Peyer's patch (tissue), 4 donors: ENCODE measurements at places on chromosomes 13 and 19. TPM values are rescaled to one million over a fixed set of nuclear protein-coding genes. Genes with fewer than 3 reads are reported as not detected.
A peak's percentile ranks its signal among the peaks of the same experiment; 100 is the strongest.

PSG1 gene
- total RNA-seq = not detected

ZNF20 gene
- total RNA-seq = 9.5 TPM

LILRA6 gene
- not detected for total RNA-seq

NCR1 gene
- not detected for total RNA-seq

DNA sequence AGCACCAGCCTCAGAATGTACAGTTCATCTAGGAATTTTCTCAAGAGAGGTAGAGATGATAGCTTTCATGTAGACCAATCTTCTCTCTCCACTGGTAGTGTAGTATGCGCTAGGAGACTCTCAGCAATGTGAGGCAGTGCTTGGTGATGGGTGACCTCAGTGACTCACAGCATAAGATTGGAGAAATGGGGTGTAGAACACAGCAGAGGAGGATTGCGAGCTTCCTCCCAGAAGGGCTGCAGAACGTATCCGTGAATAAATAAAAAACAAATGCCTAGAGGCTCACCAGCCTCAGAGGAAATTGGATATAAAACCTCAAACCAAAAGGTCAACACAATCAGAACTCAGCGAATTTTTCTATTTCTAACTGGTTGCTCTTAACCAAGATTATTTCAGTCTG lies 182.9 kb upstream of the RXFP2 start:
- H3K27me3 ChIP-seq = no peaks in the 10 kb centered on the region
- no peak overlapping the region for H3K27ac ChIP-seq
- no peak for DNase-seq
- no peaks in the 10 kb centered on the region for H3K36me3 ChIP-seq

DNA sequence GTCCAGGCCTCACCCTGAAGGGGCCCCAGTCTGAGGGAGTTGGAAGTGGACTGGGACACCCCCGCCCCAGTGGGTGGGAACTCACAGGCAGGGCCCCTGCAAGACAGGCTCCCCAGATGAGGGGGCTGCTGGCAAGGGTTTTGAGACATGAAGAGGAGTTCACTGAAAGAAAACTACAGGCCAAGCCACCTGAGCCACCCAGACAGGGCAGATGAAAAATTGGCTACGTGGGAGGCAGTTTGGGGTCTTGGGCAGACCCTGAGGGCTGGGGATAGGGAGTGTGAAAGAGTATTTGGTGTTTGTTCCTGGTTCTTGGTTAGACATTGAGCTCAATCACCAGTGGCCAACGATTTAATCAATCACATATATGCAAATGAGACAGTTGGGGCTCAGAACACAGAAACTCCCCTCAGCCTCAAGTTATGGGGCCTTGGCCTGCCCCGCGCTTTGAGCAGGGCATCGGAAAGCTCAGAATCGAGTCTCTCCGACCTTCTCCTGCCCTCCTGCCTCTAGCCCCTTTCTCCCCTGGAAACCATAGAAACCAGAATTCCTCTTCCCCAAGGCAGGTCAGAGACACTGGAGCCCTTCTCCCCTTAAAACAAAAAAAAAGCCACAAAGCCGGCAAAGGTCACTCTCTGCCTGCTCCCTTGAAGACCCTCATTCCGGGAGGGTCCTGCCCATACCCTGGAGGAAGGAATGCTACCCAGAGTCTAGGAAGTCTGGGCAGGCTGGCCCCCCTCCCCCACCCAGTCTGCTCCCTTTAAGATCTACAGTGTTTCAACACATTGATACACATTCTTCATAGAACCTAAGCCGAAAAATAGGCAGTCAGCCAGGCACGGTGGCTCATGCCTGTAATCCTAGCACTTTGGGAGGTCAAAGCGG lies 1.3 kb upstream of the ISYNA1 start:
- H3K27me3 ChIP-seq = no peaks in the 10 kb centered on the region
- peak overlapping the region; percentile 68 for H3K27ac ChIP-seq
- no peak overlapping the region for H3K4me3 ChIP-seq
- peaks cover 28% of the 10 kb centered on the region for H3K4me1 ChIP-seq
- DNase-seq = peak; percentile 51

DNA sequence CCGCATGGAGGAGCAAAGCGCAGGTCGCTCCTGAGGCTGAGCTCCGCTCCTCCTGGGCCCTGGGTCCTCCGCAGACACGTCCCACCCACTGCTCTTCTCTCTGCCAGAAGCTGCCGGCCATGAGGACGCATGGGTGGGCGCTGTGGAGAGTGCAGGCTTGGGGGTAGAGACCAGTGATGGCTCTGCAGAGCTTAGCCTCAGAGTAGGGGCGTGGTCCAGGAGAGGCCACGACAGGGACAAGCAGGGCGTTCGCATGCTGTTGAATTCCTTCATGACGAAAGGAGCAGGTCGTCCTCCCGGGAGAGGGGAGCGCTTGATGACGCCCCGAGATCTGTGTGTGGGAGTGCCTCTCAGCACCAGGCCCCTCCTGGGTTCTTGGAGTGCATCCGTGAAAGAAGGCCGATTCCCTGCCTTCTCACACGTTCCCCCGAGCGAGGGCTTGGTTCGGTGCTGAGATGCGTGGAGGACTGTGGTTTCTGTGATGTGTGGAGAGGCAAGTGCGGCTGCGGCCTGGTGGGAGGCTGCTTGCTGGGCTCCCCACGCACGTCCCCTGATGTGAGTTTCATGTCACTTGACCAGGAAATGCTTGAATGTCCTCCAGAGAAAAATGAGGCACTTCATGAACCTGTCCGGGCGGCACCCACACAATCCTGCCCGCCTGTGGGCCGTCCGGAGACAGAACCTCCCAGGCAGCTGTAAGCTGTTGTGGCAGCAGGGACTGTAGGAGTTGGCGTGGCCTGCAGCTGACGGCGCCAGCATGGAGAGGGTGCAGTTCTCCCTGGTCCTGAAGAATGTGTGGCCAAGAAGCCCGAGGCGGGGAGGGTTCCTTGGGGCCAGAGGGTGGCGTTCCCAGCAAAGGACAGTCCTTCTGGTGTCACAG lies 4.5 kb downstream of the SF3A2 start:
- peak overlapping the region; percentile 74 for H3K27ac ChIP-seq
- no peaks in the 10 kb centered on the region for H3K27me3 ChIP-seq
- H3K36me3 ChIP-seq = no peaks in the 10 kb centered on the region
- H3K4me3 ChIP-seq = peak overlapping the region; percentile 33
- peaks cover 31% of the 10 kb centered on the region for H3K4me1 ChIP-seq

- no peaks in the 10 kb centered on the region for H3K36me3 ChIP-seq
- DNase-seq = no peak
- no peaks in the 10 kb centered on the region for H3K27me3 ChIP-seq
Measured at GRCh38 chr19:14346279-14346678, 35.0 kb upstream of the ADGRE5 start.

- no peaks in the 10 kb centered on the region for H3K27me3 ChIP-seq
- peak; percentile 88 for DNase-seq
- no peaks in the 10 kb centered on the region for H3K36me3 ChIP-seq
- no peaks in the 10 kb centered on the region for H3K4me1 ChIP-seq
- H3K4me3 ChIP-seq = no peak overlapping the region
- no peak overlapping the region for H3K27ac ChIP-seq
Measured at GRCh38 chr19:46748325-46749109, 2.3 kb upstream of the STRN4 start.

DNA sequence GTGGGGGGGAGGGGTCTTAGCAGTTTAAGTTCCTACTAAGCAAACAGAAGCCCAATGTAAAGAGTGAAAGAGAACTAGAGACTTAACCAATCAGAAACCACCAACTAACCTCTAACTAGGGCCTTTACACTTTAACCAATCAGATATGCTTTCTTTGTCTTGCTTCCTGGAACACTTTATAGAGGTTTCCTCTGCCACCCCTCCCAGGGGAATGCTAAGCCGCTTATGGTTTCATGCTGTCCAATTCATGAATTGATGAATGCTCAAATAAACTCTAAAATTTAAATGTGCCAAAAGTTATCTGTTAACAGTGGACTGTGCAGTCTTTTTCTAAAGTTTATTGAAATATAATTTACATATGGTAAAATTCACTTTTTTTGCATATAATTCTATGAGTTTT lies 33.9 kb upstream of the LATS2 start:
- H3K4me3 ChIP-seq = no peak overlapping the region
- no peaks in the 10 kb centered on the region for H3K27me3 ChIP-seq
- no peaks in the 10 kb centered on the region for H3K36me3 ChIP-seq

DNA sequence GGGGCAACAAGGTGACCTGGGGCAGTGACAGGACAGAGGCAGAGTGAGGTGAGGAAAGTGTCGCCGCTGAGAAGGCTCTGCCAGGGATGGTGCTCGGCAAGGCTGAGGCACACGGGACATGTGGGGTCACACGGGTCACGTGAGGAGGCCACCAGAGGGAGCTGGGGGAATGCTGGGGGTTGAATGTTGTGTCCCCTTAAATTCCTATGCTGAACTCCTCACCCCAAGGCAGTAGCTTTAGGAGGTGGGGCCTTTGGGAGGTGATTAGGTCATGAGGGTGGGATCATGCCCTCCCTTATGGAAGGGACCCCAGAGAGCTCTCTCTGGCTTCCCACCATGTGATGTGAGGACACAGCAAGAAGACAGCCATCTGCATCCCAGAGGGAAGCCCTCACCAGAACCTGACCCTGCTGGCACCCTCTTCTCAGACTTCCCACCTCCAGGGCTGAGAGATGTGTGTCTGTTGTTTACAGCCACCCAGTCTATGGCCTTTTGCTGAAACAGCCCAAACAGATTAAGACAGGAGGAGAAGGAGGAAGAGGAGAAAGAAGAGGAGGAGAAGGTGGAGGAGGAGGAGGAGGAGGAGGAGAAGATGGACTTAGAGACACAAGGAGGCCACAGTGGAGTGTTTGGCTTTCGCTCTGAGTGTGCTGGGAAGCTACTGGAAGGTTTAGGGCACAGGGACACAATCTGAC lies 35.4 kb downstream of the RFX2 start:
- H3K4me1 ChIP-seq = no peaks in the 10 kb centered on the region
- H3K27ac ChIP-seq = no peak overlapping the region
- H3K27me3 ChIP-seq = no peaks in the 10 kb centered on the region
- peak; percentile 32 for DNase-seq

- no peak overlapping the region for H3K4me3 ChIP-seq
- no peaks in the 10 kb centered on the region for H3K27me3 ChIP-seq
- H3K27ac ChIP-seq = no peak overlapping the region
- H3K4me1 ChIP-seq = no peaks in the 10 kb centered on the region
Measured at GRCh38 chr13:27309967-27310598, 39.5 kb downstream of the RASL11A start.

DNA sequence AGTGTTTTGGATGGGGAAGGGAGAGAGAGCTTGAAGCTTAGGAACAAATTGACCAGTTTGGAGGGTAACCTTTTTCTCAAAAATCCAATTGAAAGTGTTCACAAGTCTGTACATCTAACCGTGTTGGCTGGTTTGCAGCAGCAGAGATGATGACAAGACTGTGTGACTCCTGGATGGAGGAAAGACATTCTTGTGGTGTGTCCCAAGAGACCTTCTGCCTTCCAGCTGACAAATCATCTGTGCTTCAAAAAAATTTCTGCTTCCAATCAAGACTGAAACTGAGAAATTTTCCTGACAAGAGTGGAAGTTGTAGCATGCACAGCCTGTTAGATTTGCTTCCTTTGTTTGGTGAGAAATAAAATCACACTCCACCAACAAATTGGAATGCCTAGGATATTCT lies 56.2 kb downstream of the LACC1 start:
- no peaks in the 10 kb centered on the region for H3K4me1 ChIP-seq
- H3K27ac ChIP-seq = no peak overlapping the region
- no peak for DNase-seq
- H3K27me3 ChIP-seq = no peaks in the 10 kb centered on the region
- H3K4me3 ChIP-seq = no peak overlapping the region

DNA sequence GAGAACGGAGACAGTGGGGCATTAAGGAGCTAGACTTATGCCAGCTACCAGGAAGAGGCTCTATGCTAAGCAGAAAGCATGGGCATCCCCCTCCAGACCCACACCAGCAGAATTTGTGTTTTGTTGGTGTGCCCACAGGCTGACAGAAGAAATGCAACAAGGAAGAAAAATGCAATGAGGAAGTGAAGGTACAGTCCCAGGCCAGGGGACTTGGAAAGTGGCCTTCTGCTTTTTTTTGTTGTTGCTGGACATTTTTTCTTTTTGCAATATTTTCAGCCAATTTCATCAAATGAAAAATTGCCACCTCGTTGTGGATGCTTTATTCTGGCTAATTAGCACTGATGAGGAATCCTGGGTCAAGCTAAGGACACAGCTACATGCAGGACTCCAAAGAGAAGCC lies 167.7 kb downstream of the TSHZ3 start:
- H3K4me3 ChIP-seq = no peak overlapping the region
- no peaks in the 10 kb centered on the region for H3K36me3 ChIP-seq
- H3K4me1 ChIP-seq = no peaks in the 10 kb centered on the region
- H3K27ac ChIP-seq = no peak overlapping the region
- no peaks in the 10 kb centered on the region for H3K27me3 ChIP-seq

GRCh38 chr19:36183245-36183628 lies 31.0 kb upstream of the COX7A1 start:
- no peak for DNase-seq
- no peak overlapping the region for H3K4me3 ChIP-seq
- H3K36me3 ChIP-seq = no peaks in the 10 kb centered on the region
- no peaks in the 10 kb centered on the region for H3K4me1 ChIP-seq
- no peaks in the 10 kb centered on the region for H3K27me3 ChIP-seq

GRCh38 chr13:111165241-111166010 lies 50.3 kb downstream of the ARHGEF7 start:
- no peak overlapping the region for H3K27ac ChIP-seq
- H3K4me1 ChIP-seq = peaks cover 10% of the 10 kb centered on the region
- no peaks in the 10 kb centered on the region for H3K27me3 ChIP-seq
- DNase-seq = no peak
- no peak overlapping the region for H3K4me3 ChIP-seq
- peaks cover 13% of the 10 kb centered on the region for H3K36me3 ChIP-seq

- H3K36me3 ChIP-seq = no peaks in the 10 kb centered on the region
- no peak for DNase-seq
- H3K4me3 ChIP-seq = no peak overlapping the region
- H3K27ac ChIP-seq = peak overlapping the region; percentile 45
- no peaks in the 10 kb centered on the region for H3K27me3 ChIP-seq
- no peaks in the 10 kb centered on the region for H3K4me1 ChIP-seq
Measured at GRCh38 chr13:49938314-49938713, 2.2 kb upstream of the SPRYD7 start.

DNA sequence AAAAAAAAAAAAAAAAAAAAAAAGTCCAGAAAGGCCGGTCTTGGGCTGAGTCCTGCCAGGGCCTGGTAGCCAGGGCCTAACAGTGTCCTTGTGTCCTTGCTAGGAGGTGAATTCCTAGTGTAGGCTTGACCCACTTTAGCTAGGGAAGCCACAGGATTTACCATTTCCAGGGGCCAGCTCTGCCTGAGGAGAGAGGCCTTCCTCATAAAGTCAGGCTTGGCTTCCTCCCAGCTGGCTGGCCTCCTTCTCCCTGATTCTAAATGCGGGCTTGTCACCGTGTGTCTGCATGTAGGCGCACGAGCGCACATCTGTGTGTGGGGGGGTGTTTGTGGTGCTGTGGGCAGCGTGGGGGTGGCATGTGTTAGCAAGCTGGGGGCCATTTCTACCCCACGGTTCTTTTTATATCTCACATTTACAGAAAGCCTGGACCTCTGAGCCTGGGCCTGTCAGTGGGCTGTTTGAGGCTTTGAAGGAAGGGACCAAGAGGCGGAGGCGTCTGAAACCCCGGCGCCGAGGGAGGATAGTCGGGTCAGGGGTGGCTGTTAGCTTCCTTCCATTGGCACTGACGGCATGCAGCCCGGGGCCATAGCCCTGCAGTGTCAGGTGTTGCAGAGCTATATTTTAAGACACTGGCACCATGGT lies 31.7 kb downstream of the IER2 start:
- H3K27ac ChIP-seq = no peak overlapping the region
- H3K4me3 ChIP-seq = no peak overlapping the region
- peak; percentile 55 for DNase-seq
- H3K4me1 ChIP-seq = no peaks in the 10 kb centered on the region
- no peaks in the 10 kb centered on the region for H3K36me3 ChIP-seq
- H3K27me3 ChIP-seq = no peaks in the 10 kb centered on the region
